HT1080 (cell line): ENCODE measurements at places on chromosomes 7 and 10. TPM values are rescaled to one million over a fixed set of nuclear protein-coding genes. Genes with fewer than 3 reads are reported as not detected.

DNA sequence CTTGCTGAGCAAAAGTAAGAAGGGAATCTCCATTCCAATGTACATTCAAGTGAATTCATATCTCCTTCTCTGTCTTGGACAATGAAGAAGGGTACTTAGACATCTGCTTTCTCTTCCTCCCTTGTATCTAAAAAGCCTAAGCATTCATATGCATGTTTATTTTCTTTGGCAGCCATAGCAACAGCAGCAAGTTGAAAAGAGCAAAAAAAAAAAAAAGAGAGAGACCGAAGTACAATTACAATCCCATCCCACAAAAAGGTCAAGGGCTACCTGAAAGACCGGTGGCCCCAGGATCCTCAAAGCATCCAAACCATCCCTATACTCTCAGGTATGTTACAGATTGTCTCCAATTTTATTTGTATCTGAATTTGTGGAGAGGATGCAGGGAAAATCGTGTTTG lies 4.1 kb downstream of the OR2F1 start:
- DNase-seq = no peak

DNA sequence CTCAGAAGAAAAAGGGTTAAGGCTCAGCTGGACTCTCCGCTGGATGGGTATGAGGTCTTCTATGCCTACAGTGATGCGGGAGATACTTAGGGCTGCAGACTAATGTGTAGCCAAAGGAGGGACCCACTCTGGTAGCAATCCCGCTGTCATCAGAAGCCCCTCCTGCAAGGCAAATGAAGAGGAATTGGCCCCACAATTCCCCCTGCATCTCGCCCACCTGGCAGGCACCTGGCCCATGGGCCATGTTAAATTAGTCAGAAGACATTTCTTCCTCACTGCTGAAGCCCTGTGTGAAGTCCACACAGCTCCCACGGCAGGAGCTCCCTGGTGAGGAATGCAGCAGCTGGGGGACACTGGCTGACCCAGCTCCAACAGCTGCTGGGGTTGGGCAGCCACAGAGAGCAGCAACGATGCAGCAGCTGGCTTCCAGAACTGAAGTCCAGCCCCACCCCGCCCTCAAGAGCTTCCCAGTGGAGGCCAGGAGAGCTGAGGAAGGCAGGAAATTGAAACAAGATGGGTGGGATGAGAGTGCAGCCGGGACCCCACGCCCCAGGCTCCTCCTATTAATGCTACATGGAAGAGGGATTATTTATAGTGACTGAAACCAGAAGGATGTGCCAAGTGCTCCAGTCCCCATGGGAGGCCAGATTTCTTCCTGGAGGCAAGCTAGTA lies 5.5 kb downstream of the VSTM4 start:
- no peak for DNase-seq

The POU6F2 gene
- not detected in 2 replicates for total RNA-seq

- DNase-seq = no peak
These were observed 784.7 kb upstream of the AUTS2 start for GRCh38 chr7:68813551-68814080.

The GPER1 gene
- 0.84 and 1.8 TPM in 2 replicates for total RNA-seq
